ENCODE measurements at places on chromosomes 1 and 21.

DNA sequence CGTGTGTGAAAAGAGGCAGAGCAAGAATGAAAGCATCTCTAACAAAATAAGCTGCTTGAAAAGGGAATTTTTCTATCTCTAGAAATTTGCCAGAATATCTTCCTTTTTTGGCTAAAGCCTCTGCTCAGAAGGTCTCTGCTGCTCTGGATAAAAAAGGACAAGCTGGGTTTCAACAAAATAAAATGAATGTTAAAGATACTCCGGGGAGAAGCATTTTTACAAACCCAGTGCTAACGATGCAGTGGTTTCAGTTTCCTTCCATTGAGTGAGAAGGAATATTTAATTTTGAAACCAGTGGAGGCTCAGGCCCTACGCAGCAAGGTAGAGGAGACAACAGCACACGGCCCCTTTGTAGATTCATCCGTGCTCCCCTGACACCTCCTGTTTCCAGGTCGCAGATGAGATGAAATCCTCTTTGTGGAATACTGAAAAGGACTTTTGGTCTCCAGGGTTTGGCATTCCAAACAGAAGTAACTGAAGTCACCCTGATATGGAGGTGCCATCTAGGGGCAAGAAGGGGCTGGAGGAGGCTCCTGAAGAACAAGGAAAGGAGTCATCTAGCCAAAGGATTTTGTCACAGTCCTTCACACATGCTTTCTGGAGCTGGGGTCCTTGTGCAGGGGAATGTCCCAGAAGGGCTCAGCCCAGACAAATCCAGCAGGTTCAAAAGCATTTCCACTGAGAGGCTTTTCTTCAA lies 65.7 kb upstream of the SYT6 start:
- peak; percentile 40 for DNase-seq

- no peak for DNase-seq
Observed at GRCh38 chr1:218874313-218874712, 299.4 kb upstream of the LYPLAL1 start.

DNA sequence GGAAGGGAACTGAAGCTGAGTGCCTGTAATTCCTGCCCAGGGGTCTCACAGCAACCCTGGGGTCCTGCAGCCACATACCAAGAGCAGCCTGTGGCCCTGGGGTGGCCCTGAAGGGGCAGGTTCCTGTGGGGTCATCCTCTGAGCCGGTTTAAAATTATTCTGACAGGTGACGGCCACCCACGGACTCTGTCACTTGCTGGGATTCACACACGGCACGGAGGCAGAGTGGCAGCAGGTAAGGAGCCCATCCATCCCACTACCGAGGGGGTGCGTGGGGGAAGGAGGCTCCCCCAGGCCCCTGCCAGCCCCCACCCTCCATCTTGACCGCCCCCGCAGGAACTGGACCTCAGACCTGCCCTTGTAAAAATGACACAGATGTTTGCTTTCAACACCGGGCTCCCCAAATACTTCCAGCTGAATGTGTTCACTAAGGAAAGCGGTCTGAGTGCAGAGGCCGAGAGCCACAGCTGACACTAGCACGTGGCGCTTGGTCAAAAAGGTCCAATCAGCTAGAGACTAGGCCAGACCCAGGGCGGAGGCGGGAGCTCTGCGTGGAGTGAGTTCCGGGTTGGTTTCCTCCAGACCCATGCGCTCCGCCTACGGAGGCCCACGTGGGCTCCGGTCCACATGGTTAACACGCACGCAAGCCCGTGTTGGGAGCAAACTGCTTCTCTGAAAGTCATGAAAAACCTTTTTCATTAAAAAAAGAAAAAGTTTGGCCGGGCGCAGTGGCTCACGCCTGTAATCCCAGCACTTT lies 10.0 kb downstream of the YBEY start:
- DNase-seq: peak; percentile 88

- no peak for DNase-seq
Observed at GRCh38 chr1:70892930-70893329, 154.7 kb downstream of the PTGER3 start.

- DNase-seq: no peak
Observed at GRCh38 chr1:223836586-223836985, 9.2 kb downstream of the TP53BP2 start.

DNA sequence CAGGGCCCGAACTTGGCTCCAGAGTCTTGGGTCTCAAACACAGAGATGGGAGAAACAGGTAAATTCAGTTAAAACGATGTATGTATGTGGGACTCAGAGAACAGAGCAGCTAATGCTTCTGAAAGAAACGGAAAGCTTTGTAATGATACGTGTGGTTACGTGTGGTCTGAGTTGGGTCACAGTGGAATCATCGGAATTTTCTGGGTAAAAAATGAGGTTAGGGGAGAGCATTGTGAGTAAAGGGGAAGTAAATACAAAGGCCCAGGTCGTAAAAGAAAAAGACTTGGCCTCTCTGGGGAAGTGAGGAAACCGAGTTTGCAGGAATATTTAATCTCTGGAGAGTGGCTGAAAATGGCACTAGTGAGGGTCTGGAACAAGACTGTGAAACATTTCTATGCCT lies 8.3 kb downstream of the NHLH2 start:
- no peak for DNase-seq

All from hindlimb muscle (tissue), 1 donor.